ENCODE measurements at places on chromosomes 2 and 18.
A peak's percentile ranks its signal among the peaks of the same experiment; 100 is the strongest.

DNA sequence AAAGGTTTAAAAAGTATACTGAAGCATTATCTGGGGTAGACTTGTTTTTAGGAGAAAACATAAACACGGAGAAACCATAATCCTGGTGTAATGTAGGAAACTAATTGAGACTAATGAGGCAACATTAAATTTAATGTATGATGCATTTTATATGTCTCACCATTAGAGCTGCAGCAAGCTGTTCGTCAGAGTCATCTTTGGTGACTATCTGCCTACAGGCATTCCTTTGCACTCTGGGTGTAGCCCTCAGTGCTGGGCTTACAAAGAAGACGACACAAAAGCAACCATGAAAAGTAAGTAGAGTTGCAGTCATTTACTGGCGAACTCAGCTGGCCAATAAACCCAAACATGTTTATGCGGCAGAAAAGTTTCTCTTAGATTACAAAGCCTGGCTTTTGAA, 415.3 kb upstream of the ZEB2 start:
- DNase-seq = no peak

DNA sequence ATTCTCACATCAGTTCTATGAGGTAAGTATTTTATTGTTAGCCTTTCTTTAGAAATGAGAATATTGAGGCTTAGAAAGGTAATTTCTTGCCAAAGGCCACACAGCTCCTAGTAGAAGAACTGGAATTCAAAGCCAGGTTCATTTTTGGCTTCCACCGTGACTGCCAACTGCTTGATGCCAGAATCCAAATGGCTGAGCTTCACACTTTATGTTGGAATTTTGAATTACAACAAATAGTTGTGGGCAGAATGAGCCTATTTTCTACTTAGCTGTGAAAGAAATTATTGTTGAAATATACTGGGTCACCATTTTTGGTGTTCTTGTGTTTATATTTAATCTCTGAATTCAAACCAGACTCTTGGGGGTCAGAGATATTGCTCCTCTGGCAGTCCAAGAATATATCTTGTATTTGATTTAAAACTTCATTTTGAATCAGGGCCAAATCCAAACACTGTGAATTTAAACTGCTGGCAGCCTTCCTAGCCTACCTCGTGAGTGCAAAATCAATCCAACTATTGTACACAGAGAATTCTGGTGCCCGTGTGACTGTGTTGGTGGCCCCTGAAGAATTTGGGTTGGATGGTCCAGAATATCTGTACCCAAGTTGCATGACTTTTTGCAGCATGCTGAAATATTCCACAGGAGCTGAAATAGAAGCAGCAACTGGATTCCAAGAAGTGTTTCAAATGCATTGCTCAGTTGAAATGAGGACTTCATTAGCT, 35.6 kb upstream of the LPIN1 start:
- DNase-seq = no peak

DNA sequence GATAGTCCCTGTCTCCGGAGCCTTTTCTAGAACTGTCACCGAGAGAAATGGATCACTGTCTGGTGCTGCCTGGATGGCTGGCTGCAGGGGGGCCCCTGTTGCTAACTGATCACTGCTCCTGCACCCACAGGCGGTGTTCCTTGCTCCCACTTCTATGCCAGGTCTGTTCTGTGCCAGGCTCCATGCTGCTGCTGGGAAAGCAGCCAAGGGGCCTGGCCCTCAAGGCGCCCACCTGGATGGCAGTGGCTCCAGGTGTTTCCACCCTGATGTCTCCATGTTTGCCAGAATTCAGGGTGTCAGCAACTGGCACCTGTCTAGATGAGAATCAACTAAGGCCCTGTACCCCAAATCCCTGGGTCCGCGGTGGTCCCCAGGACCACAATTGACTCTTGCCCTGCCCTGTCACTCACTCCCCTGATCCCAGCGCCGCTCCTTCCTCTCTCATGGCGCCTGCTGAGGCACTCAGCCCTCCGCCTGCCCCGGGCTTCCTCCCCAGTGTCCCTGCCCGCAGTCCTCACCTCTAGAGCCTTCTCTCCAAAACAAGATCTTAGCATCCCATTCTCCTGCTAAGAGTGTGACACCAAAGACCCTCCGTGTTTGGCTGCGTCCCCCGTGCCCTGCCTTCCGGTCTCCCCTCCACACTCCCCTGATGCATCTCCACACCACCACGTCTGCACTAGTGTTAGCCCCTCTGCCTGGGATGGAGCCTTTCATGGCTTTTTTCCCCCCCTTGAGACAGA, 72.5 kb upstream of the OTOF start:
- DNase-seq = no peak

DNA sequence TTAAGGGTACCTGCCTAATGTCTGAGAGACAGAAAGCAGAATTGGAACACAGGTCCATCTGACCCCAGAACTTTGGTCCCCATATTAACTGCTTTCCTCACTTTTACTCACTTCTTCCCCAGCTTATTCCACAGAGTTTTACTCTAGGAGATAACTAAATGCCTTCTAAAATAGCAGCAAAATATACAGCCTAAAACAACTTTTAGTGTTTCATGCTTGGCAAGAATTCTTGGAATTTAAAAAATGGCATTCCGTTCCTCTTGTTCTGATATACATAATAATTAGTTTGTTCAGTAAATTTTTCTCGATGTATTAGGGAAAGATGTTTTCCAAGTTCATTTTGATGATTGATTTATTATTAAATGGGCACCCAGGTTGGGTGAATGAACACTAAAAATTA, 151.9 kb downstream of the FHOD3 start:
- DNase-seq = no peak

GRCh38 chr2:48248251-48248933, 281.6 kb upstream of the STON1 start:
- peak; percentile 81 for DNase-seq

- no peak for DNase-seq
These were observed 69.9 kb upstream of the PARD3B start for GRCh38 chr2:204475399-204475798.

GRCh38 chr18:32529722-32530420, 59.2 kb upstream of the GAREM1 start:
- DNase-seq = no peak

DNA sequence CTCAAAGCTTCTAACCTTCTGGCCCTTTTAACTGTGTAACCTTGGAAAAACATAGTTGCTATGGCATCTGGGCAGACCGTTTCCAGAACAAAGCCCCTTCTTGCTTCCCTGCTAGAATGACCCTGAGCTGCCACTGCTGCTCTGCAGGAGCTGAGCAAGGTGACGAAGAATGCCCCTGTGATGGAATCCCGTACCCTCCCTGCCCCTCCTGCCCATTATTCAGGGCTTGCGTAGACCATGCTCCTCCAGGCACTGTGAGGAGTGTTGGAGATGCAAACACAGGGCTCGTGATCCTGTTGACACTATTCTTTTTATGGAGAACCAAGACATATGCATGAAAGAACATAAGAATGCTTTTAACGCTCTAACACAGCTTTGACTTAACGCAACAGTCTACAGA, 191.1 kb downstream of the CDH2 start:
- no peak for DNase-seq

GRCh38 chr2:31579996-31580320, 780 bp downstream of the SRD5A2 start:
- no peak for DNase-seq

- DNase-seq = no peak
These were observed 190.3 kb upstream of the SLC8A1 start for GRCh38 chr2:40642237-40642636.

GRCh38 chr2:149422337-149422990, 92.1 kb downstream of the LYPD6 start:
- peak; percentile 44 for DNase-seq

GRCh38 chr18:58997811-58998337, 133.2 kb downstream of the ZNF532 start:
- peak; percentile 96 for DNase-seq

DNA sequence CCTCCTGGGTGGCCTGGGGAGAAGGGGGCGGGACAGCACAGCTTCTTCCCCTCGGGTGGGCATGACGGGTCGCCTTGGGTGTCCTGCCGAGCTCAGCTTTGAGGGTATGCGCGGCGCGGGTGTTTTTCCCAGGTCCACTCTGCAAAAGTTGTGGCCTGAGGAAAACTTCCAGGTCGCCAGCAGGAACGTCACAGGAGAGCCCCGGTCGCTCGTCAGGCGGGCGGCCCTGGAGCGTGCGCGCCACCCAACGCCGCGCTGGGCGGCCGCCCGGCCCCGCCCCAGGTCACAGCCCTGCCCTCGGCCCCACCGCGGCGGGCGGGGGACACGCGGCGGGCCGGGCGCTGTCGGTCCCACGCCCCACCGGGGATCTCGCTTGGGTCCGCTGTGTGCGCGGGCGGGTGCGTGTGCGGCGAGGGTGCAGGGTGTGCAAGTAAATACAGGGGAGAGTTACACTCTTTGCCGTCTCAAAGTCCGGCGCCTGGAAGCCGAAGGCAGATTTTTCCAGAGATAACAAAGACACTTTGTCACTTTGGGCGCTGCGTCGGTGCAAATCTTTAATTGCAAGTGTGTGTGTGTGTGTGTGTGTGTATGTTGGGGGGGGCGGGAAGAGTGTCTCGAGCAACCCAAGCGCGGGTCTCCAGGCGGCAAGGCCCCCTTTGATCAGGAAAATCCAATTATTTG, 616 bp upstream of the SP5 start:
- no peak for DNase-seq

Data from cardiac fibroblast (primary cell).